Stimulated activated effector memory CD8-positive, alpha-beta T cell treated with anti-CD3 and anti-CD28 coated beads, Interleukin-12 subunit alpha, Interleukin-12 subunit beta, amount 100 ng/mL, for 72 hours (primary cell): ENCODE measurements at places on chromosomes 1 and 21.

- no peak for DNase-seq
Measured at GRCh38 chr1:116478621-116479020, 92.2 kb downstream of the CD58 start.

DNA sequence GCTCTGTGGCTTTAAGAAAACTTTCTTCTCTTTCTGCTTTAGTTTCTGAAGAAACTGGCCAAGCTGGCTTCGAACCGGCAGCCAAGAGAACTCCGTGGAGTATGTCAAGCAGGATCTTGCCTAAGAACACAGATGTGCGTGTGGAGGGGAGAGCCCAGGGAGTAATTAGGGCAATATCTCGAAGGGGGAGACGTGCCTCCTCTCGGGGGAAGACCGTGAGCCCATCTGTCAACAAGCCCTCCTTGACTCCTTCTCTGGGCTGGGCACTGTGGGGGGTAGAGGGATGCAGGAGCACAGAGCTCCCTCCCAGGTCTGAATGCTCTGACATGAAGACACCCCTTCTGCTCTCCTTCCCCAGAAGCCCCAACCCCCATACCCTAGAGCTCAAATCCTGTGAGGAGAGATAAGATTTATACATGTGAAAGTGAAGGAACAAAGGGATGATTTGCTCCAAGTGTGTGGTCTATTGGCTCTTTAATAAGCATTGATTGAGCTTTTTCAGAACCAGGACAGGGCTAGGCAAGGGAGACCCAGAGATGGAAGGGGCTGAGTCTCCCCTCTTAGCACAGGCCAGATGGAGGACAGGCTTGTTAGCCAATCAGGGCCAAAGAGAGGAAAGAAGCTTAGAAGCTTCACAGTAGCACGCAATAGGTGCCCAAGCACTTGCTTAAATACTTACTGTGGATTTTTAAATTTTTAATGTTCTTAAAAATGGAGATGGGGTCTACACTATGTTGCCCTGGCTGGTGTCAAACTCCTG is 37.5 kb downstream of the EDN2 start:
- no peak for DNase-seq

GRCh38 chr1:167860231-167860923 is 53.6 kb downstream of the ADCY10 start:
- no peak for DNase-seq

DNA sequence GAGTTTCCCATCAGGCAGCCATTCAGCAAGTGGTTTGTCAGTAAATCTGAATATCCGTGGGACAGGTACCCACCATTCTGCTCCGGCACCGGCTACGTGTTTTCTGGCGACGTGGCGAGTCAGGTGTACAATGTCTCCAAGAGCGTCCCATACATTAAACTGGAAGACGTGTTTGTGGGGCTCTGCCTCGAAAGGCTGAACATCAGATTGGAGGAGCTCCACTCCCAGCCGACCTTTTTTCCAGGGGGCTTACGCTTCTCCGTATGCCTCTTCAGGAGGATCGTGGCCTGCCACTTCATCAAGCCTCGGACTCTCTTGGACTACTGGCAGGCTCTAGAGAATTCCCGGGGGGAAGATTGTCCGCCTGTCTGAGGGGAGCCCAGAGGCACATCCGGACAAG is 48.4 kb downstream of the B3GALT5 start:
- no peak for DNase-seq
